ENCODE measurements at places on chromosomes 13 and 19.
A peak's percentile ranks its signal among the peaks of the same experiment; 100 is the strongest.

DNA sequence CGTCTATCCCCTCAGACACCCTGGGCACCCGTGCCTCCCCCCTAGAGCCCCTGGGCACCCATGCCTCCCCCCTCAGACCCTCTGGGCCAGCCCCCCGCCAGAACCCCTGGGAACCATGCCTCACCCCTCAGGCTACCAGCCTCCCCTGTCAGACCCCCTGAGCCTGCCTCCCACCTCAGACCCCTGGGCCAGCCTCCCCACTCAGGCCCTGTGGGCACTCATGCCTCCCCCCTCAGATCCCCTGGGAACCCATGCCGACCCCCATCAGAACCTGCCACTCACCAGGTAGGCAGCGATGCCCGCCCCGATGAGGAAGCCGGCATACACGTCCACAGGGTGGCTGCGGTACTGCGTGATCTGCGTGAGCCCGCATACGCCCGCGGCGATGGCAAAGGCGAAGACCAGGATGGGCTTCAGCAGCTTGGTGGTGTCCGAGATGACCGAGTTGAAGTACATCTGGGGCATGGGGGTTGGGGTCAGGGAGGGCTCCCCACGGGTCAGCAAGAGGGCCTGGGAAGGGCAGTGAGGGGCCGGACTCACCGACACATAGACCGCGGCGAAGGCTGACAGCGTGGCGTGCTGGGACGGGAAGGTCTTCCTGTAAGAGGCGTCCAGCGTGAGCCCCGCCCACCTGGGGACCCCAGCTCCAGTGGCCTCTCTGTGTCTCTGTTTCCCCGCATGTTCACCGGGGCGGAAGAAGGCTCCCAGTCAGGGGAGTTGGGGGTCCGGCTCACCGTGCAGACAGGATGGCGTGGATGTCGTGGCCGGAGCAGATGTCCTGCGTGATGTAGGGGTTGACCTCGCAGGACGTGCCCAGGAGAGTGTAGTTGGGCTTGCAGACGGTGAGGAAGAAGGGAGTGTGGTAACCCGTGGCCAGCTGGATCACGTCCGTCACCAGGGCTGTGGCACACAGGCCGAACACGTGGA lies 7.3 kb downstream of the PLPPR3 start:
- DNase-seq = no peak

DNA sequence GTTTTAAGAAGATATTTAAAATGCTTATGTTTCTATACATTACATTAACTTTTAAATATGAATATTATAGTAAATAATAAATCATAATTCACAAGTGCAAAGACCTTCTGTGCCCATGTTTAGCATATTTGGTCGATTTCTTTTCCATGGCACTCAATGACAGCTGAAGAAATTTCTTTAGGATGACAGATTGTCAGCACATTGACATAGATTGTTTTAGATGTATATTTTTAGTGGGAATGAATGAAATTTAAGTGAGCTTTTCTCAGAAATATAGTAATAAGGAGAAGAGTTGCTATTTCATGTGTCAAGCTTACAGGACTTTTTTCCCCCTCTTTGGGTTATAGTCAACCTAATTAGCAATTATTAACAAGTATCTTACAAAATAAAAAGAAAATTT lies 256.5 kb downstream of the SHISA2 start:
- no peak for DNase-seq

- no peak for DNase-seq
These were observed 1.5 kb downstream of the TUBGCP3 start for GRCh38 chr13:112586334-112586960.

DNA sequence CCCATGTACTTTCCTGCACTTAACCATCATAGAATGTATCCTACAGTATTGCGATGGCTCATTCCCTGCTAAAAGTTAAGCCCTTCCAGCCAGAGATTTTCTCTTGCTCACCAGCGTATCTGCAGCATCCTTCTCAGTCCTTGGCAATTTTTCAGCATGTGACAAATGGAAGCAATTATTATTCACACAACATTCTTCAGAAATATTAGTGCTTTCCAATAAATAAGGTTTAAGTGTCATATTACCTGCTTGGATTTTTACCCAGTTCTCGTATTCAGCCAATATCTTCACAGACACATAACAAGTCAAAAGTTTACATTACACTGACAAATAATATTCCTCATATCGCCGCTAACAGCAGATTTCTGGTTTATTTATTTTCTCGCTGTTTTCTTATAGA lies 82.3 kb downstream of the POU4F1 start:
- DNase-seq = no peak

GRCh38 chr13:104798486-104798885 lies 1732.3 kb upstream of the SLC10A2 start:
- no peak for DNase-seq

DNA sequence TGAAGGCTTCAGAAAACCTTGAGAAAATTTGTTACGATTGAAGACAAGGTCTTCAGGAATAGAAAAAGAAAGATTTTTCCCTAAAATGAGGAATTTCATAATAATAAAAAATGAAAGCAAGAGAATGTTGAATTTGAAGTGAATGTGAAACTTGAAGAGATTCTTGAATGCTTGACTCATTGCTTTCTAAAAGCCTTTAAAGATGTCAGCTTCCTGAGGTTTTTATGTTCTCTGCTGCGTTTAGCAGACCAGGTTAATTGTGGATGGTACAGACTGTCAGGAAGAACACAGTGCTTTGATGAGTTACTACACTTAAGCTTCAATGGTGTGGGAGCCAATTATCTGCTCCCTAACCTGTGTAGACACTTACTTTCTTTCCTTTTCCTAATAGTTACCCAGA lies 96.3 kb upstream of the FNDC3A start:
- DNase-seq = peak; percentile 41

DNA sequence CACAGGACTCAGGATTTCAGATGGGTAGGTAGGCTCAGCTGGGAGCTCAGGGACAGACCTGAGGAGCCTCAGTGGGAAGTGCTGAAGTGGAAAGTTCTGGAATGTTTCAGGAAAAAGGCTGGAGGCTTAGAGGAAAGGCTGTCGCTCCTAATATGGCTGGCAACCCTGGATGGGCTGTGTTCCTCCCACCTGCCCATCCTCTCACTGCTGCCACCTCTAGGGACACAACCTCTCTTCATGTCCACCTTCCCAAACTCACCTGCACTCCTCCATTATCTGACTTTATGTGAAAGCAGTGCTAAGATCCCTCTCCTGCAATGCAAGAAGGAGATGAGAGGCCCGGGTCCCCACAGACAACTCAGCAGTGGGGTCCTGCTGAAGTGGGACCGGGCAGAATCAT lies 5.8 kb upstream of the CEACAM21 start:
- DNase-seq = no peak
